Activated CD4-positive, alpha-beta T cell treated with anti-CD3 and anti-CD28 coated beads, Interleukin-2, amount 10 ng/mL, durations not matched to agents 24 days and 14 days (primary cell): ENCODE measurements at places on chromosomes 12 and 14.

DNA sequence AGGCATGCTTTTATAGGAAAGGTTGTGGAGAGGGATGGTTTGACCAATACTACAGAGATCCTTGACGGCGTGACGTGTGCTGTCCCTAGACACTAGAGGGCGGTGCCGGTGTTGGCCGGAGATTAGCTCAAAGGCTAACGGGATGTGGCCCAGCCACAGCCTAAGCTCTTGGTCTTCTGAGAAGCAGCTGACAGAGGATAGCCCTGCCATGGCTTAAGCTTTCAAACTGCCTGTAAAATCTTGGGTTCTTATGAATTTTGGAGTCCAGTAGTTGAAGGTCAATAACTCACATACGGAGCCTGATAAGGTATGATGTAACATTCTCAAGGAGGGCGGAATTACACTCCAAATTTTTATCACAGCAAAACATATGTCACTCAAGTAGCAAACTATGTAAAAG lies 515.7 kb upstream of the ATXN7L3B start:
- peak; percentile 60 for DNase-seq
- no peaks in the 10 kb centered on the region for H3K4me1 ChIP-seq
- no peak overlapping the region for H3K27ac ChIP-seq
- no peak overlapping the region for H3K4me3 ChIP-seq
- H3K36me3 ChIP-seq: no peaks in the 10 kb centered on the region

- no peaks in the 10 kb centered on the region for H3K36me3 ChIP-seq
- H3K4me3 ChIP-seq: peak within 1 kb of the TSS; percentile 61
- peak; percentile 65 for DNase-seq
- H3K4me1 ChIP-seq: peaks cover 9% of the 10 kb centered on the region
- H3K27ac ChIP-seq: peak within 1 kb of the TSS; percentile 36
Measured at GRCh38 chr12:21940549-21941505, at the start of gene ABCC9. TSS of gene ABCC9 (minus strand) at chr12:21941426. CDS start at chr12:21936674, 4,752 bp downstream.

DNA sequence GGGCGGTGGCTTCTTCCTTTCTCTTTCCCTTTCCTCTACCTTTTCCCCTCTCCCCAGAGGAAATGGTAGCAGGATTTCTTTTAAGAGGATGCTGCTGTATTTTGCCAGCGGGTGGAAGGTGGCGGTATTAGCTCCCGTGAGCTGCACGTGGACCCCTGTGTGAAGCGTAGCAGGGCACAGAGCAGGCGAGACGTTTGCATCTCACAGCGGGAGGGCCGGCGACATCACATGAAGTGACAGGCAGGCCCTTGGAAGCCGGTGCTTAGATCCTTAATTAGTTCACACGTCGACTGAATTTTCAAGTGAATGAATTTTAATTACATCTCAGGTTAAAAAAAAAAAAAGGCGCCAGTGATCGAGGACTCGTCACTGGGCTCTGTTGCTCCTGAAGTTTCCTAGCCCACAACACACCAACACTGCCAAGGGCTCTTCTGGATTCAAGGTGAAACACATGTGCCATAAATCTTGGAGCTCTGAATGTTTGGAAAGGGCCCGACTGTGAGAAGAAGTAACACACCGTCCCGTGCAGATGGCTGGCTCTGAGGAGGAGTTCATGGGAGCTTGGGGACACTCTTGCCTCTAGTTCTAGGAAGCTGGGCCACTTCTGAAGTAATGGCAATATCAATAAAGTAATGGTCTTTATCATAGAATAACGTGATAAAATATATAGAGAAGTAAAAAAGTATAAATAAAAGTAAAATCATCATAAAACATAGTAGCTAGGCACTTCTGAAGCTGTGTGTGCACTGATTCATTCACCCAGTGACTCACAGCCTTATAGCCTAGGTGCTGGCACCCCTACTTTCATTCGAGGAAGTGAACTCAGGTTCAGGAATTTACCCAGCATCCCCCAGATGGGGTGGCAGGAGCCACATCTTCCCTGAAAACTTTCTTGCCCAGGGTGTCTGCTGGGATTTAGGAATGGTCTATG lies 75.3 kb downstream of the AACS start:
- DNase-seq: no peak
- no peaks in the 10 kb centered on the region for H3K27me3 ChIP-seq
- H3K36me3 ChIP-seq: peaks cover 4% of the 10 kb centered on the region
- H3K4me1 ChIP-seq: no peaks in the 10 kb centered on the region
- H3K27ac ChIP-seq: no peak overlapping the region

DNA sequence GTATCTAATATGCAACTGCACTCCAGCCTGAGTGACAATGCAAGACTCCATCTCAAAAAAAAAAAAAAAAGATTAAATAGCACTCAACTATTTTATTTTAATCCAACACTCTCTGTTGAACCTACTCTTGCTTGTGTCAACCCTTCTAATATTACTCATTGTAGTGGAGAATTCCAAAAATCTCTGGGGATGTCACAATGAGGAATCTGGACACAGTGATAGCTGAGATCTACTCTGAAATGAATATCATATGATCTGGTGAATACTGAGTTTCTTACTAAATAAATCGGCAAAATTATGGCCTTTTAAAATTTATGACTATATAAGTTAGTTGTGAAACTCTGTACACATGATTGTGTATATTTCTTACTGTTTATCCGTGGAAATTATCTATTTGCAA lies 418.2 kb downstream of the BCAT1 start:
- no peaks in the 10 kb centered on the region for H3K4me1 ChIP-seq
- no peak overlapping the region for H3K27ac ChIP-seq
- H3K36me3 ChIP-seq: no peaks in the 10 kb centered on the region
- no peak for DNase-seq
- H3K27me3 ChIP-seq: no peaks in the 10 kb centered on the region

GRCh38 chr12:13534645-13535398 lies 338.3 kb downstream of the EMP1 start:
- peaks cover 6% of the 10 kb centered on the region for H3K27me3 ChIP-seq
- peak; percentile 85 for DNase-seq
- H3K36me3 ChIP-seq: no peaks in the 10 kb centered on the region
- no peaks in the 10 kb centered on the region for H3K4me1 ChIP-seq
- no peak overlapping the region for H3K27ac ChIP-seq
- H3K4me3 ChIP-seq: no peak overlapping the region

DNA sequence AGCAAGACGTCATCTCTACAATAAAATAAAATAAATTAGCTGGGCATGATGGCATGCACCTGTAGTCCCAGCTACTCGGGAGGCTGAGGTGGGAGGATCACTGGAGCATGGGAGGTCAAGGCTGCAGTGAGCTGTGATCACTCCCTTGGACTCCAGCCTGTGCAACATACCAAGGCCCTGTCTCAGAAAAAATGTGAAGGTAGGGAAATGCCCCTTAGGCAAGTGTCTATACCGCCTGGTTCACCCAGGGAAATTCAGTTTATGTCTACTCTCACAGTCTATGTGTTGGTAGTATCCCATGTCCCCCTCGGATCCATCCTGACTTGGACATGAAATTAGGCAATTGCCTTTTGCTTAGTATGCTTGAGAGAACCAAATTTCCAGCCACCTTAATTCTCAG lies 88.4 kb upstream of the TMEM132C start:
- DNase-seq: no peak
- H3K36me3 ChIP-seq: no peaks in the 10 kb centered on the region
- no peaks in the 10 kb centered on the region for H3K27me3 ChIP-seq
- H3K27ac ChIP-seq: no peak overlapping the region

GRCh38 chr14:27366596-27366995 lies 768.8 kb upstream of the NOVA1 start:
- no peak overlapping the region for H3K27ac ChIP-seq
- no peaks in the 10 kb centered on the region for H3K27me3 ChIP-seq
- DNase-seq: no peak
- no peaks in the 10 kb centered on the region for H3K36me3 ChIP-seq

DNA sequence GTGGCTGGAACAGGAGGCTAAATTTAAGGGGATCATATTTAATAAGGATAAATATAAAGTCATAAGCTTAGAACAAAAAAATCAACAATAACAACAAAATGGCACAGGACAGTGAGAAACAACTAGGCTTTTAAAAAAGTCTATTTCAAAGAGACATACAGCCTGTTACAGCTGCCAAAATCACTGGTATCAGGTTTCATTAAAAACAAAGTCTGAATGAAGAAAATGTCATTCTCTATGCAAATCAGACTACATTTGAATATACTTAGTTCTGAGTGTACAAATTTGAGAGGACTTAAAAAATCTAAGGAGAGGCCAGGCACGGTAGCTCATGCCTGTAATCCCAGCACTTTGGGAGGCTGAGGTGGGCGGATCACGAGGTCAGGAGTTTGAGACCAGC lies 44.0 kb downstream of the TFCP2 start:
- no peaks in the 10 kb centered on the region for H3K27me3 ChIP-seq
- DNase-seq: no peak
- H3K27ac ChIP-seq: no peak overlapping the region
- H3K4me1 ChIP-seq: no peaks in the 10 kb centered on the region
- peaks cover 21% of the 10 kb centered on the region for H3K36me3 ChIP-seq

- peaks cover 21% of the 10 kb centered on the region for H3K4me1 ChIP-seq
- H3K36me3 ChIP-seq: peaks cover 25% of the 10 kb centered on the region
- no peak for DNase-seq
Measured at GRCh38 chr14:71607056-71607455, 325.2 kb upstream of the RGS6 start.

DNA sequence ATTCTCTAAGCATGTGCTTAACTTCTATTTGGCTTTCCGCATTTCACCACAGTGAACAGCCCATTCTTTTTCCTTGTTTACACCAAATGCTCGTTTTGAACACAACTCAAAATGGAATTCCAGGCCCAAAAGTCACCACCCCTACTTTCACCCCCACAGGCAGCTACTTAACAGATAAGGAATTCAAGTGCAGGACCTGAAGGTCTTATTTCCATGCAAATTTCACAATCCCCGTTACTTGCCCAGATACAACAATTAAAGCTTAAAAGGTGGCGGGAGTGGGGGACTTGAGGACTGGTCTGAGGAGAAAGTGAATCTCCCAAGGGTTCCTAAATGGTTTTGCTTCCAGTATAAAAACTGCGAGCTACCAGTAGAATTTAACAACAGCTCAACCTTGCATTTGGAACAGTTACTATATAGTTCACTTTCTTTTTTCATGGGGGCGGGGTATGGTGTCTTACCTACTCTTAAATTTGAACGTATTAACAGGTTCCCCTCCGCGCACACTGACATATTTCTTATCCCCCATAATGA lies 3.7 kb downstream of the USP44 start:
- H3K27me3 ChIP-seq: peaks cover 23% of the 10 kb centered on the region
- H3K4me1 ChIP-seq: peaks cover 36% of the 10 kb centered on the region
- H3K27ac ChIP-seq: peak overlapping the region; percentile 78
- H3K36me3 ChIP-seq: peaks cover 2% of the 10 kb centered on the region

DNA sequence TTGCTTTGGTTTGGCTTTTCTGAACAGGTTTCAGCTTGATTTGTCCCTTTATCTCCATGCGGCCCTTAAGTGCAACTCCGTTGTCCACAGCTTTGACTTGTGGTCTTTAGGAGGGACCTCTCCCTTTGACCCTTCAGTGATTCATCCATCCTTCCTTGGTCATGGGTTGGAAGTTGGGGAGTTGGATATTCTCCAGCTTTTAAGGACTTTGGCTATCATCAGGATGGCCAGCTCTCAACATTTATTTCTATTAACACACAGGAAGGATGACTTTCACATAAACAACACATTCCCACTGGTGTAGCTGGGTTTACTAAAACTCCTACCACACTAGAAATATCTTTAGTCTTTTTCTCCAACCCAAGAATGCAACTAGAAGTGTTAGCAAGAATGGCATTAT lies 50.9 kb upstream of the E2F7 start:
- no peaks in the 10 kb centered on the region for H3K4me1 ChIP-seq
- no peaks in the 10 kb centered on the region for H3K27me3 ChIP-seq
- DNase-seq: no peak

- H3K27ac ChIP-seq: no peak overlapping the region
- H3K27me3 ChIP-seq: no peaks in the 10 kb centered on the region
- no peak overlapping the region for H3K4me3 ChIP-seq
- no peaks in the 10 kb centered on the region for H3K36me3 ChIP-seq
Measured at GRCh38 chr14:102993523-102993922, 63.8 kb downstream of the CDC42BPB start.

DNA sequence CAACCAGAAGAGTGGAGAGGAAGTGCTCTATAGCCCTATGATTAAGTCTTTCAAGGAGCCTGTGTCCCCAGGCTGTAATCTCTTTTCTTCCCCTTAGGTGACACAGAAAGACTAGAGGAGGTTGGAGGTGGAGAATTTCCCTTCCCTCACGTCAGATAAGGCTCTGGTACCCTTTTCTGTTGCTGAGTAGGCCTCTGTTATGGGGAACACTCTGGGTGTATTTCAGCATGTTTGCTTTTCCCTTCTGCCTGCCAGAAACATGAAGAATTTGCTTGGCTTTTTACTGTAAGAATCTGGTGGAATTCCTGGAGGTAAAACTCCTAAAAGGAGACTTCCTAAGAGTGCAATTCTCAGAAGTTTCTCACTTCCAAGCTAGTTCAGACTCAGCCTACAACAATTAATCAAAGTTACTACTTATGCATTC lies 58.3 kb downstream of the SIX1 start:
- H3K4me1 ChIP-seq: no peaks in the 10 kb centered on the region
- peaks cover 9% of the 10 kb centered on the region for H3K27me3 ChIP-seq
- peak; percentile 58 for DNase-seq
- no peaks in the 10 kb centered on the region for H3K36me3 ChIP-seq
- H3K27ac ChIP-seq: no peak overlapping the region
- no peak overlapping the region for H3K4me3 ChIP-seq

DNA sequence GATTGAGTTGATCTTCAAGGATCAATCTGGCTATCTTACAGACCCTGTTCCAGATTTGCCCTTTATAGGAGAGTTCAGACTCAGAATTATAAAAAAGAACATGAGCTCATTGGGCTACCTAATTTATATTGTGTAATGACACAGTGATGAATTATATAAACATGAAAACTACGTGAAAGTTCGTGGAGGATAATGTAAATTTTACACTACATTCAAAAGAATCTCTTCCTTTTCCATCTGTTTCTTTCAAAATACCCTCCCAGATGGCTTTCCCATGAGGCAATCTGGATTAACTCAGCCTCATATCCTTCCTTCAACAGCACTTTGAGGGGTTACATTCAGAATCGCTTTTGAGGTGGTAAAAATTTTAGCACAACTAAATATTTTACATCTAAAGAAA lies 129.3 kb downstream of the HMGA2 start:
- no peak overlapping the region for H3K27ac ChIP-seq
- H3K27me3 ChIP-seq: peaks cover 7% of the 10 kb centered on the region
- DNase-seq: no peak
- H3K4me3 ChIP-seq: no peak overlapping the region
- H3K36me3 ChIP-seq: no peaks in the 10 kb centered on the region

DNA sequence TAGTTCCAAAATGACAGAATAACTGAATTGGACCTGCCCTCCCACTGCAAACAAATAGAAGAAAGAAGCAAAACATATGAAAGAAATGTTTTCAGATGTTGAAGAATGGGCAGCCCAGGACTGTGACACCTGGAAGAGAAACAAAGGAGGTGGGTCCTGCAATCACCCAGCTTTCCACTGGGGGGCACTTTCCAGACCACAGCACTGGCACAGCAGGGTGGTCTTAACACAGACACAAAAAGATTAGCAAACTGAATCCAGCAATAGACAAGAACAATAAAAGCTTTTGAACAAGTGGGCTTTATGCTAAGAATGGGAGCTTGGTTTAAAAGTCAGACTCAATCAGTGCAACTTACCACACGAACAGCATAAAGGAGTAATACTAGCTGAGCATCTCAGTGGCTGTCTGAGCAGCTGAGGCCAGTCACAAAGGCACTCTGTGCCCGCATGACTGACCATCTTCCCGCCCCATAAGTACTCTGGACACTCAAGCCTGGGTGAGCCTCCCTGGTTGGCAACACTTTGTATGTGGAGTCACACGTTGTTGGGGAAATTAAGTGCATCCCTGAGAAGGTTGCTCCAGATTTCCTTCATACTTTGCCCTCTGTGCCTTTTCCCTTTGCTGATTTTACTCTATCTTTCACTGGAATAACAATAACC lies 27.7 kb downstream of the JKAMP start:
- H3K36me3 ChIP-seq: no peaks in the 10 kb centered on the region
- no peak overlapping the region for H3K27ac ChIP-seq
- peaks cover 11% of the 10 kb centered on the region for H3K27me3 ChIP-seq
- DNase-seq: peak; percentile 60
